Fibroblast of skin of right quadriceps (primary cell): ENCODE measurements at places on chromosomes 5 and 9.

DNA sequence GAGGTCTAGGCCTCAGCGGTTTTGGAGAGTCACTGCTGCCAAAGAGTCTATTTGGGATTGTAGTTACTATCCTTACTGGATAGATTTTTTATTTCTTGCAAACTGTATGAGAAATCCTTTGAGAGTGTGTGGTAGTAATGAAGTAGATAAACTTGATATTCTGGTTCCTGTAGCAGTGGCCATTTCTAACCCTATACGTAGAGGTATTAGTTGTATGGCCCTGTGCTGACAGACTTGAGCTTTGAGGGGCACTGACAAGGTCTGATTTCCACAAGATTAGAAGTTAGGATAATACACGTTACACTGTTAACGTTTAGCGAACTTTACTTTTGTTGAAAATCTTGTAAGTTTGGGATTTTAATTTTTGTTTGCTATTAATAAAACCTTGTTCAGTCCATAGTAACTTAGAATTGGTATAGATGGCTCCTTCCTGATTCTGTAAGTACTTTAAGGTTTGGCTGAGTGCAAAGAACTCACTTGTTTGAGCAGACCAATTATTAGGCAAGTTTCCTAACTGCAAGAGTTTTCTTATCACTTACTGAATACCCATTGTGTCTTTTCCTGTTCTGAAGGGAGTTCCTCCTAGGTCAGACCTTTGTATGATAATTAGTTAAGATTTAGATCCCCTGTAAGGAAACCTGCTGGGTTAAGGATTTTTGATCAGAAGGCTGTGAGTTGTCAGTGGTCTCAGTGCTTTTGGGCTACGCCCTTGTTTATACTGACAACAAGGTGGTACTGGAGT, 31.4 kb downstream of the GCNT1 start:
- no peak for DNase-seq

DNA sequence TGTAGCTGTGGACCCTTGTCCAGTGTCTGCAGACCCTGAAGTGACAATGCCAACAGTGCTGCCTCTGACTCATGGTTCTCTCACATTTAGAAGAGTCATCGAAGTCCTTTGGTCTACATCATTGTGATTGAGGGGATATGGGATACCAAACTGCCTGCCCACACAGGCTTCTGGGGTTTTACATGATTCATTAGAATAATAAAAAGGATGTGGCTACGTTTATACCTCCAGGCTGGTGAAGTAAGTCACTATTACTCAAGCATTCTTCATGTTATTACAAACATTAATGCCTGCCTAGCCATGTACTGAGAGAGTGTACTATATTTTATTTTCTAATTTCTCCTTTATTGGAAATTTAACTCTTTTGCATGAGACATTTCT, 365.7 kb downstream of the SPATA31D1 start:
- peak; percentile 90 for DNase-seq

GRCh38 chr9:15849871-15850270, 297.0 kb downstream of the CCDC171 start:
- DNase-seq: no peak

- DNase-seq: no peak
Observed at GRCh38 chr9:130630506-130631330, 33.7 kb upstream of the PRDM12 start.

- DNase-seq: peak; percentile 96
Observed at GRCh38 chr5:163571744-163572143, 66.3 kb downstream of the MAT2B start.

GRCh38 chr5:98997000-98997399, 68.2 kb upstream of the CHD1 start:
- peak; percentile 93 for DNase-seq

GRCh38 chr9:129070696-129071525, 10.0 kb upstream of the DOLPP1 start:
- DNase-seq: no peak

DNA sequence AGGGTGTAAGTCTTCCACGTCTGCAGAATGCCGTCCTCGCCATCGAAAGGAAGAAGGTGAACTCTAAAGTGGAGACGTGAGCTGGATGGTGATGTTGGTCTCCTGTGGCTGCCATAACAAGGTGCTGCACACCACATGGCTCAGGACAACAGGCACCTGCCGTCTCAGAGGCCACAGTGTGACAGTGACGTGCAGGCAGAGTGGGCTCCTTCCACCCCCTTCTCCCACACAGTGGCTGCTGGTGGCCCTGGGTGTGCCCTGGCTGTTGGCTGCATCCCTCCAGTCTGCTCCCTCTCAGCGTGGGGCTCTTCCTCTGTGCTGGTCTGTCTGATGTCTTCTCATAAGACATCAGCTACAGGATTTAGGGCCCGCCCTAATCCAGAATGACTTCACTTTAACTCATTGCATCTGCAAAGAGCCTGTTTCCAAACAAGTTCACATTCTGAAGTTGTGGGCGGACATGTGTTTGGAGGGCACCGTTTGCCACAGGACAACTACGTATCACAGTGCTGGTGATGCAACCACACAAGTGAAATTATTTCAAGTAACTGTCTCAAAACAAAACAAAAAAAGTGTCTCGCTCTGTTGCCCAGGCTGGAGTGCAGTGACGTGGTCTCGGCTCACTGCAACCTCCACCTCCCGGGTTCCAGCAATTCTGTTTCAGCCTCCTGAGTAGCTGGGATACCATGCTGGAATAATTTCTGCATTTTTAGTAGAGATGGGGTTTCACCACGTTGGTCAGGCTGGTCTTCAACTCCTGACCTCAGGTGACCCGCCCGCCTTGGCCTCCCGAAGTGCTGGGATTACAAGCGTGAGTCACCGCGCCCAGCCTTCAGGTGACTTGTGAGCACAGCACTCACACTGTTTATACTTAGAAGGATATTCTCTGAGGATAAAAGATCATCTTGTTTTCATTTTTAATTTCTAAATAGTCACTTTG, 31.2 kb upstream of the CLPTM1L start:
- no peak for DNase-seq

- DNase-seq: peak; percentile 89
Observed at GRCh38 chr5:54087436-54087835, 222.9 kb downstream of the ARL15 start.

GRCh38 chr5:96312383-96312782, 120.7 kb downstream of the PCSK1 start:
- no peak for DNase-seq

DNA sequence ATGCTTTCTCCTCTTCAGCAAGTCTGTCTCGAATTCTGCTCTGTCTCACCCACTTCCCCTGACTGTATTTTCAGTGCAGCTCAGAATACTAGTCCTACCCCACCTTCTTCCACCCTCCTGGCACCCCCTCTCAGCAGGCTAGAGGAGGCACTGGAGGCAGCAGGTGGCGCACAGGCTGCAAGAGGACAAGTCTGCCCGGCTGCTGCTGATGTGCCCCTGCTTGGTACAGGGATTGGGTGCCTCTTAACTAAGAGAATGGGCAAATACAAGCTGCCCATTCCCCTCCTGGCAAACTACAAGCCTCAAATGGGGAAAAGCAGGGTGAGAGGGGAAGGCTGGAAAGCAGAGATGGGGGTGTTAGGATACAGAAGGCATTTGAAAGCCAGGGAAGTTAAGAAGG, 5.1 kb downstream of the TLN1 start:
- DNase-seq: peak; percentile 26

GRCh38 chr5:174732036-174733020, 7.9 kb downstream of the MSX2 start:
- DNase-seq: no peak

GRCh38 chr5:174751154-174752000, 27.0 kb downstream of the MSX2 start:
- no peak for DNase-seq

DNA sequence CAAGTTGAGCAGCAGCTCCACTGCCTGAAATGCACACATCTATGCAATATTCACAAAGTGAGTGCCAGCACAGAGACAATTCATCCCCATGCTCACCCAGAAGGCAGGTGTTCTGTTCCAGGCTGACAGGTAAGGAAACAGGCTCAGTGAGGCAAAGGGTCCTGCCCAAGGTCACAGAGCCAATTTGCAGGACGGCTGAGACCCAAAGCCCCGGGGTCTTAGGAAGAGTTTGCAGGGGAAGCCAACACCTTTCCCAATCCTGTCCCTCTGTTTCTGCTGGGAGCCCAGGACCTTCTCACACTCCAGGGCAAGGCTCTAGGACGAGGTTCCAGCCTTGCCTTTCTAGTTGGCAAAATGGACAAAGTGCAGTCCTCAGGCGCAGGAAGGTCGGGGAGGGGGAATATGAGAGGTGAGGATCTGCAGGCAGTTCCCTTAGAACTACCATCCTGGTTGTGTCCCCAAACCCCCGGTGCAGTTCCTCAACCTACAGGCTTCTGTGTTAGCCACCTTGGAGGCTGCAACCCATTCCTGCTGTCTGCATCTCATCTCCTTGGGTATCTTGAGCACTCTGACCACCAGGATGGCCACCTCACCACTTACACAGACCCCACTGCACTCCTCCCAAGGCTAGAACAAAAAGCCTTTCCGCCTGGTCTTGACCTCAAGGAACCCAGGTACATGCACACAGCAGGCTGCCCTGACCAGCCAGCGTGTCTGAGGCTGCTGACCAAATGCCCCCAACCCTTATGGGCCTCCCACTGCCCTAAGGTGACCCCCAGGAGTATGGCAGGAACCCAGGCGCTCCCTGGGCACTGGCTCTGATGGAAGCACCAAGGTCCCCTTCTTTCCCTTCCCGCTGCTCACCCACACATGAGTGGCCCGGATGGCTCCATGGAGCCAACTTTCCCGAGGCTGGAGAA, 1.9 kb upstream of the BRD3 start:
- DNase-seq: no peak

- DNase-seq: no peak
Observed at GRCh38 chr5:178241231-178241663, 8.6 kb upstream of the PHYKPL start.

DNA sequence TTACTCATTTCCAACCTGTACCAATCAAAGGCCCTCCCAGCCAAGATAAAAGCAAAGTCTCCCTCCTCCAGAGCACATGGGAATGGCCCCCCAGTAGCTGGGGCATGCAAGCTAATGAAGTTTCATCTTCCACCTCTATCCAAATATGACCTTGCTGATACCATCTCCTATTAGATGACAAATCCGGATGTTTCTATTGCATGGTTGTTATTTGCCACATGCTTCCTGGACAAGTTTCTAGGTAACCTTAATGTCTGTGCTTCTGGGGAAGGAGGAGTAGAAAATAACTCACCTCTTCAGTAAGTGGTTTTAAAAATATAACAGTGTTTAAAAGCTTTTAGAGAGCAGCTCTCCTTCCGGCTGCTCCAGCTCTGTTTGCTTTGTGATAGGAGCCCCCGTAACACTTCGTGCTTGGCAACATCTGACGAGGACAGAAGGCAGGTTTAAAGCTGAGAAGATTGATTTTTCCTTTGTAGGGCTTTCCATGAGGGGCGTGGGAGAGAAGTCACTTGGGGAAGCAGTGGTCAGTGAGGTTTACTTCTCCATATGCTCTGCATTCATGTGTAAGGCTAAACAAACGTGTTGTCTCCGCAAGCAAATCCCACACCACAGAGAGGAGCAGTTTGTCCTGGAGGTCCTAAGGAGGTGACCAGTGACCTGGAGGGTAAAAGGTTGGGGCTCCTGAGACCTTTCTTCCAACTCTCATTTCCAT, 40.3 kb upstream of the GLRX start:
- DNase-seq: no peak

DNA sequence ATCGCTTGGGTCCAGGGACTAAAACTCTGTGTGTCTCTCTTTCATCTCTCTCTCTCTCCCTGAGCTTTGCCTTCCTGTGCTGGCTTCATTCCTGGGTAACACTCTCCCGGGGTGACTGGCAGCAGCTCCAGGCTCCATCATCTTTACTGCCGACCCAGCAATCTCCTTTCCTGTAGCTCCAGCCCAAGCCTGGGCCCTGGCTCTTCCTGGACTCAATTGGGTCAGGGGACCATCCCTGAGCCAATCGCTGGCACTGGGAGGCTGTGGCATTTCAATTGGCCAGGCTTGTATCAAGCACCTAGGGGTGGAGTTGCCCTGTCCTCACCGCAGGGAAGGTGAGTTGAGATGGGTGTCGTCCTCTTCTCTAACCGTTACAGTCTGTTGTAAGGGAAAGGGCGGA, 31.9 kb downstream of the FAM240B start:
- DNase-seq: no peak

DNA sequence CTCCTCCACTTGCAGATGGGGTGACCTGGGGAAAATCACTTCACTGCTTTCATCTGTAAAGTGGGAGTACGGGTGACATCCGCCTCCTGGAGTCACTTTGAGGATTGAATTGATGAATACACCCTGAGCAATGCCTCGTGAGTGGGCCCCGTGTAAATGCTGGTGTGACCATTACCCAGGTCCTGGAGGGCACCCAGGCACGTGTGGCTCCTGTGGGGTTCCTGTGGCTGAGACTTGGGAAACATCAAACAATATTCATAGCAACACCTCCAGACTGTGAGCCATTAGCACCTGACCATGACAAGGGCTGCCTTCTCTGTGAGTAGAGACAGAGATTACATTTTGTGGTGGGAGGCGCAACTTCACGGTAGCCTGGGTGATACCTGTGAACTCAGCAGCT, 11.4 kb downstream of the MRPL36 start:
- no peak for DNase-seq

DNA sequence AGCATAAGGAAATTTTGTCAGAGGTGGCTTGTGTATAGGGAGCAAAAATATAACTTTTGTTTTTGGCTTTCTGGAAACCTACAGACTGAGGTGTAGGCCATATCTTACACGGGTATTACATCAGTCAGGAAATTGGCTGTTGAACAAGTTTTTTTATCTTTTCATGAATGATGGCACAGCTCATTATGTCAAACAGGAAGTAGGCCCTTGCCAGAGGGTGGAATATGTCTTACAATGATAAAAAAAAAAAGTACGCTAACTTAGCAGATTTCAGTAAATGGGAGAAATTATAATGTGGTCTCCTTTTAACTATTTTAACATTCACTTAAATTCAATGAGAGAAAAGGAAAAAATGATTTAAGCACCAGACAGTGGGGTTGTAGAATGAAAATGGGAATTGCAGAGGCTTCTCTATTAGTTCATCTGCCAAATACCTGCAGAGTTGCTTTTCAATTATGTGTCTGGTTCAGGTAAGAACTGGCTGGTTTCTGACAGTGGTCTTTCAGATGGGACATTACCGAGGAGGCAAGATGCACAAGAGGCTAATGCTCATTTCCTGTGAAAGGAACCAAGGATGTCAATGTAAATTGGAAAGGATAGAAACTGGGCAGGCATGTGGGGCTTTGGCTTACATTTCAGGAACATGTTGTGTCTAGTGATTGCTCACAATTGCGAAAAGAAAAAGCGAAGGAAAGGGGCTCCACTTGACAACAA, 169.9 kb downstream of the NNT start:
- peak; percentile 70 for DNase-seq

- peak; percentile 34 for DNase-seq
Observed at GRCh38 chr9:105280691-105281090, 36.2 kb downstream of the SLC44A1 start.

GRCh38 chr5:108801776-108802175, 54.1 kb downstream of the FER start:
- DNase-seq: peak; percentile 93

- peak; percentile 89 for DNase-seq
Observed at GRCh38 chr5:53560506-53561191, at the start of gene NDUFS4. Gene NDUFS4, plus strand, starts transcription at chr5:53560639. Its CDS starts 24 bp downstream, at chr5:53560663.

GRCh38 chr5:96150007-96150406, 188.4 kb upstream of the ELL2 start:
- no peak for DNase-seq

GRCh38 chr5:93635991-93636390, 53.0 kb downstream of the NR2F1 start:
- DNase-seq: no peak

- DNase-seq: no peak
Observed at GRCh38 chr5:168291964-168292785, 730 bp downstream of the WWC1 start.

- DNase-seq: no peak
Observed at GRCh38 chr9:131791542-131792254, 51.8 kb upstream of the RAPGEF1 start.
